ENCODE measurements at places on chromosomes 2 and 18.
A peak's percentile ranks its signal among the peaks of the same experiment; 100 is the strongest.

GRCh38 chr2:207037896-207038295, 98.6 kb downstream of the CPO start:
- no peak for DNase-seq

- no peak for DNase-seq
Measured at GRCh38 chr2:62947403-62947802, 103.2 kb upstream of the OTX1 start.

DNA sequence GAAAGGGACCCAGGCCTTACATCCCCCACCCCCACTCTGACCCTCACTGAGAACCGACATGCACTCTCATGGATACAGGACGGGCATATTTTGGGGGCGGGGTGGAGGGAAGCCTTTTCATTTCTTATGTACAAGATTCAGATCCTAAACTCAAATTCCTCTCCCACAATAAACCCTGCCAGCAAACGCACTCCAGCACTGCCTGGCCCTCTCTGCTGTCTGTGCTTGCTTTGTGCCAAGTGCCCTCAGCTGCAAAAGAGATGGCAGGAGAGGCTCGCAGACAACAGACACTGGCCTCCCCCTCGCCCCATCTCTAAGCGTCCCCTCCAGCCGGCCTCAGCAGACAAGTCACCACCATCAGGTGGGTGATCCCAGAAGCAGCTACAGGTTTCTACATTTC, 42.4 kb downstream of the FAM168B start:
- DNase-seq, result no peak

DNA sequence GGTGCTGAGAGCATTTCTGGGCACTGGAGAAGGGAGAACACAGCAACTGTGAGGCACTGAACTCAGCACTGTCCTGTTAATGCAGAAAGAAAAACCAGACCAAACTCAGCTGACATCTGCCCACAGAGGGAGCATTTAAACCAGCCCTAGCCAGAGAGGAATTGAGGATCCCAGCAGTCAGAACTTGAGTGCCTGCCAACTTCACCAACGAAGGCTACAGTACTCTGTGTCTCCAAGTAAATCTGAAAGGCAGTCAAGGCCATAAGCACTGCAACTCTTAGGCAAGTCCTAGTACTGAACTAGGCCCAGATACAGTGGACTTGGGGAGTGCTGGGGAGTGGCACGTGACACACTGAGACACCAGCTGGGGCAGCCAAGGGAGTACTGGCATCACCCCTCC, 176.2 kb upstream of the ZC3H15 start:
- DNase-seq, result no peak

- no peak for DNase-seq
Measured at GRCh38 chr2:209305746-209306196, 118.1 kb upstream of the MAP2 start.

GRCh38 chr2:149056541-149057255, 18.2 kb downstream of the LYPD6B start:
- DNase-seq, result no peak

GRCh38 chr2:138730497-138731030, 49.6 kb downstream of the NXPH2 start:
- no peak for DNase-seq

DNA sequence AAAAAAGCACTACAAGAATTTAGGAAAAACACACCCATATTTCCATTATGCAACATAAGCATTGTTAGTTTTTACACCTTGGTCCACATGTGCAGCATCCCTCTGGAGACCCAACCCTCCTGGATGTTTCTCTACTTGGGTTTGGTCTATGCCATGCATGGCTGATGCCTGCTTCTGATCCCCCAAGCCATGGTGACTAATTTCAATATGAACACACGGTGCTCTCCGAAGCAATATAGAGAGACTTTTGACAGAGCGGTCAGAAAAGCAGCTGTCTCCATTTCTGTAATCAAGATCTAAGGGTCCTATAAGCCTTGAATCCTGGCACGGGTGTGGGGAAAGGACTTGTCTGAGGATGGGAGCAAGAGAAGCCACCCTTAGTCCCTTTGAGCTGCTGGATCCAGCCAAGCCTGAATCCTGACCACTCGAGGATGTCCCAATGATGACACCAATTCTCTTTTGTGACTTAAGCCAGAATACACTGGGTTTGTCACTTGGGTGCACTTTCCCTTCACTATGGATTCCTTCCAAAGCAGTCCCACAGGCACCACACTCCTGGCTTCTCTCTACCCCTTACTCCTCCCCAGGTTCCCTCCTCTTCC, 91.5 kb downstream of the ACTR2 start:
- DNase-seq, result no peak

- DNase-seq, result no peak
Measured at GRCh38 chr2:113863144-113863543, 26.7 kb upstream of the ACTR3 start.

- no peak for DNase-seq
Measured at GRCh38 chr2:207434306-207434705, 95.5 kb upstream of the CREB1 start.

GRCh38 chr2:168684921-168685599, 117.4 kb upstream of the NOSTRIN start:
- DNase-seq, result no peak

DNA sequence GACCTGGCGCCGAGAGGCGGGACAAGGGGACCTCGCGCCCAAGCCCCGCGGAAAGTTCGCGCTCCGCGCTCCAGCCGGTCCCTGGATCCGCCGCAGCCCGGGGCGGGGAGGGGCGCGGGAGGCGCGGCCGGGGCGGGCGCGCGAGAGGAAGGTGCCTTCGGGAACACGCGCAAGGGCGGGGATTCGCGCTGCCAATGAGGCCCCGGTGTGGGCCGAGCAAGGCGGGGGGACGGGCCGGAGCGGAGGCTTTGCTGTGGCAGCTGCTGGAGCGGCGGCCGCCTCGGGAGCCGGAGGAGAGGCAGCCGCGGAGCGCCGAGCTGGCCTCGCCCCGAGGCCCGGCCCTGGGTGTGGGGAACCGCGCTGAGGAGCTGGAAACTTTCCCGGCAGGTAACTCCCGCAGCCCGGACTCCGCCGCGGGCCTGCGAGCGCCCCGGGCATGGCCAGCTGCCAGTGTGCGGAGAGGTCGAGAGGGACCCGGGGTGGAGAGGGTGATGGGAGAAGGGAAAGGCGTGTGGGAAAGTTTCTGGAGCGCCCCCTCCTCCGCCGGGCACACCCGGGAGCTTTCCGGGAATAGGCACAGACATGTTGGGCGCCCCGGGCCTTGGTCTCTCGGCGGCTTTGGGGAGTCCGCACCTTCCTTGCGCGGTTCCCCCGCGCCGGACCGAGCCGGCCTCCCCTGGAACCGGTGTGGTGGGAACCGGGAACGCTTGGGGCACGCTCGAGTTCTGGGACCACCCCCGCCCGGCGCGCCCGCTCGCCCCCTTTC, at the start of gene TANC1:
TSS of gene TANC1 (plus strand) at position 245 of the 766 bp plus-strand sequence. CDS start 97,271 bp downstream, outside the sequence.
- DNase-seq, result peak; percentile 57

DNA sequence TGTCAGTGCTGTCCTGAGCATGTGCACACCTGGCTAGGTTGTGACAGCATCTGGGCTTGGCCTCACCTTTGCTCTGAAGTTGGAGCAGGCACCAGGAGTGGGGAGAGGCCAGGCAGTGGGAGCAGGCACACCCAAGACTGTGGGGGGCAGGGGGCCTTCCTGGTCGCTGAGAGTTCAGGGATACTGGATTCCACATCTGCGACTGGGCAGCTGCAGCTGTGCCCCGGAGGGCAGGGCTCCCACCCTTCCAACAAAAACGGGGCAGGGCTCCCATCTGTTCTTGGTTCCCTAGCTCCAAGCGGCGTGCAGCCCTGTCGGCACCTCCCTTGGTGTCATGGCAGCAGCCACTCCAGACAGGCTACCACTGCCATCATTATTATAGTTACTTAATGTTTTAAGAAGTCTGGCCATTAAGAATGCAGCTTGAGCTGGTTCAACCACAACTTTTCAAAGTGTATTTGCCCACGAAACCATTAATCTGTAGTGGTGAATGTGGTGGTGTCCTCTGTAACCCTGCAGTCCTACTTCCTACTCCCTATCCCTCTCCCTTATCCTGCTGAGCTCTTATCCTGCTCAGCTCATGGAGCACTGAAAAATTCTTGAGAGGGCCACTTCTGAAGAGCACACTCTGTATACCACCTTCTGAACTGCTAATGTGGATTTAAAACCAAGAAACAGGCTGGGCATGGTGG, 48.0 kb upstream of the RAB1A start:
- DNase-seq, result no peak

DNA sequence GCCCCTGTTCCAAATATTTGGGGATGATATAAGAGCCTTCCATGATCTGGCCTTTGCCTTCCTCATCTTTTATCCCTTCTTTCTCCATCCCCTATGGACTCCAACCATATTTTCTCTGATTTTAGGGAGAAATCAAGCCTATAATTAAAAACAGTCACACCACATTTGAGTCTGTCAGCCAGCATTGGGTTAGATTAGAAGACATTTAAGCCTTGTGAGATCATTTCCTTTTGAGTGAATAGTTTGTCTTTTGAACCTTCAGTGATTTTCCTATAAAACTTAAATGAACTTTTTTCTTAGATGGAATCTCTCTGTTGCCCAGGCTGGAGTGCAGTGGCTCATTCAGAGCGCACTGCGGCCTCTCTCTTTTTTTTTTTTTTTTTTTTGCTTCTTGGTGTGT, 7.6 kb upstream of the C18orf32 start:
- DNase-seq, result no peak

DNA sequence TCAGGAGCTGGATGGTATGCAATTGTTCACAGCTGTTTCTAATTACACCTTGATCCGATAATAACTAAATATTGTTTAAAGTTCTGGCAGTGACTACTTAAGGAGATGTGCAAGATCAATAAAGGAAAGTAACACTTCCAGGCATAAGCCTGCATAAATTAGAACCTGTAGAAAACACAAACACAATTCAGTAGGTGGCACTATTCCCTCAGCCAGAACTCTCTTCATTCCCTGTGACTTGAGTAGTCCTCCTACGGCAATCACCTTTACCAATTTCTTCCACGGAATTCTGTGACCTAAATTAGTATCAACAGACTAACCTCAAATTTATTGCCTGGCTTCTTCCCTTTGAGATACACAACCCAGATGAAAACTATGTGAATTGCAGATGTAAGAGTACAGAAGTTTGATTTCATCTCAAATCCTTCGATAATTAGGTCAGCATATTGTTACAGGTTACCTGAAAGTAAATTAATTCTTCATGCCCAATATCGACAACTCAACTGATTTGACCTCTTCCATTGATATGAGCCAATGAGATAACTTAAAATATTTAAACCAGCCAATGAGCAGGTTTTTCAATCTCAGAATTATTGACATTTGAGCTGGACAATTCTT, 137.8 kb downstream of the PID1 start:
- DNase-seq, result peak; percentile 54

- no peak for DNase-seq
Measured at GRCh38 chr18:63909870-63910269, 2.1 kb downstream of the SERPINB10 start.

DNA sequence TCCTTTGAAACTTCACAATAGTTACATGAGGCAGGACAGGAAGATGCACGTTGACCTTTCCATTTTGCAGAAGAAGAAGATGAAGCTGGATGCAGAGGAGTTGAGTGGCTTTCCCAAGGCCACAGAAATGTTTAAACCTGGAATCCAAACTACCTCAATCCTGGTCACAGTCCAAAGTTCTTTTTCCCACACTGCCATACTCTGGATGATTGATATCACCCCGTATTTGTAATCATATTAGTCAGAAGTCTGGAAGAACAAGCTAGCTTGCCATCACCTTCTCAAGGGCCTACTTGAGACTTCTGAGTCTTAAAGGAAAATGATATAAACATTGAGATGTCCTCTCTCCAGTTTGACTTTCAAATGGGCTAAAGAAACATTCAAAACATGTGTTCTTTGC, 190.1 kb downstream of the LNPK start:
- DNase-seq, result no peak

DNA sequence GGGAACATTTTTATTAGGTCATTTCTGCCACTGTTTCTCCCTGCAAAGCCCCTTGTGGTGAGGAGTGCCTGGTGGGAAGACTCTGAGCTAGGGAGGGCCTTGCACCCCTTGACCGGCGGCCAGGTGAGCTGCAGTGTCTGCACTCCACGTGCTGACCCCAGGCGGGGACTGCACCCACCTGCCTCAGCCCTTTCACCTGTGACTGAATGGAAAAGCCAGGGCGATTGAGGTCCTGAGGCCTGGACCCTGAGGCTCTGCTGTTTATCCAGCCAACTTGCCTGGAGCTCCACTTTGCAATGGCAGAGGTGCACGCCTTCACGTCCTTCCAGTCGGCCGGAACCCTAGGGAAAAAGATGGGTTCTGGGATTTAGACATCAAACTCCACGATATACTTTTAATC, 53.1 kb downstream of the TMEM18 start:
- no peak for DNase-seq

- no peak for DNase-seq
Measured at GRCh38 chr2:34747643-34748042, 1148.5 kb upstream of the FAM98A start.

DNA sequence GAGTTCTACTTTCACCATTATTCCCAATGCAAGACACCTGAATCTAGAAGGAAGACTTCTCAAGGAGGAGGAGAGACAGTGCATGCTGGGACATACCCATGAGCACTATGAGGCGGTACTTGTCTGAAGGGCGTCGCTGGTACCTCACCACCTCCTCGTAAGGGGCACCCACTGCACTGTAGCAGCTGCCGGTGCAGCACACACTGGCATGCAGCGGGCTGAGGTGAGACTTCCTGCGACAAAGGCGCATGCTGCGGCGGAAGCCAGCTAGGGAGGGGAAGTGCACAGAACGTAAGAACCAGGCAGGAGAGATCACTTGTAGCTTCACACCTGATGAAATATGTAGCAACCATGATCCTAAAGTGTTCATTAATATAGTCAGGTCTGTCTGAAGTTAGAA, 12.8 kb upstream of the TMEM237 start:
- no peak for DNase-seq
